ENCODE measurements at places on chromosomes 16 and 17.

DNA sequence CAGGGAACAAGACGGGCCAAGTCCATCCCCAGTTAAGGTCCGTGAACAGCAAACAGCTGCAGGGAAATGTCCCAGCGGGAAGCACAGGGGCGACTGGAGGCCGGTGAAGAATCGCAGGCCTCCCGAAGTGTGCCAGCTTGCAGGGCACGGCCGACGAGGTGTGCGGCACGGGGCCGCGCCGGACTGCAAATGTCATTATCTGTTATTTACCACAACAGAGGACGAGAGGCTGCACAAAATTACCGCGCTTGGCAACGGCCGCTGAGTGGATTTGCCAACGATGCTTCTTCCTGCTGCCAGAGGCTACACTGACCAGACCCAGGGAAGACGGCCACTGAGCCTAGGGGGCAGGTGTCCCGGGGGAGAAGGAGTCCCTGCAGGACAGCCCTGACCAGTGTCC, 53.1 kb downstream of the RPH3AL start:
- no peak for DNase-seq

- DNase-seq: no peak
These were observed 47.2 kb downstream of the TNRC6A start for GRCh38 chr16:24776501-24777220.

DNA sequence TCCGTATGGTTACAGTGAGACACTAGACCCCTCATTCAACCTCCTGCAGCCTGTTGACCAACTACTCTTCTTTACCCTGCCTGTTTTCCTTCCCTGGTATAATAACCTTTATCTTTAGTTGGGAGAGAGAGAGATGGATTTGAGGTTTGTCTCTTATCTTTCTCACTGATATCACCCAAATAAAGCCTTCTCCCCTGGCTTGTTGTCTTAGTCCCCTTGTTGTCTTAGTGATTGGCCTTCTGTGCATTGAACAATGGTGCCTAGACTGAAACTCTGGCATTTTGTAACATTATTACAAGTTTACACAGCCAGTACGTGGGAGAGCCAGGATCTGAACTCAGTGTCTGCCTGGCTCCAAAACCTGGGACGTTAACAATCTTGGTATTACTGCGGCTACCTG, 560.8 kb downstream of the HS3ST4 start:
- no peak for DNase-seq

DNA sequence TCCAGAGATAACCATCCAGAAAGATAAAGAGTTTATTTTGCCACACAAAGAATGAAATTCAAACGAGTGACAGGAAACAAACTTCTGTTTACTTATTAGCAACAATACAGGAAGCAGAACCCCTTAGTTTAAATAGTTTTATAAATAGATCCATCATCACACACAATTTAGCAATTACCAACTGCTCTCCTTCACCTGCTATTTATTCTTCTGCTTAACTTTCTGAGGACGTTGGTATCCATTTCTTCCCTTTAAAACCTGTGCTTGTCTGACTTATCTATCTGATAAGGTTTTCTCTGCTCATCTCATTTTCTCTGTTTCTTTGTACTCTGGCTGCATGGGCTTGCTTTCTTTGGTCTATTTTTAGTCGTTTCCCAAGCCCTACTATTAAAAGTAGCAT, 4.3 kb upstream of the ADAMTS18 start:
- DNase-seq: no peak

DNA sequence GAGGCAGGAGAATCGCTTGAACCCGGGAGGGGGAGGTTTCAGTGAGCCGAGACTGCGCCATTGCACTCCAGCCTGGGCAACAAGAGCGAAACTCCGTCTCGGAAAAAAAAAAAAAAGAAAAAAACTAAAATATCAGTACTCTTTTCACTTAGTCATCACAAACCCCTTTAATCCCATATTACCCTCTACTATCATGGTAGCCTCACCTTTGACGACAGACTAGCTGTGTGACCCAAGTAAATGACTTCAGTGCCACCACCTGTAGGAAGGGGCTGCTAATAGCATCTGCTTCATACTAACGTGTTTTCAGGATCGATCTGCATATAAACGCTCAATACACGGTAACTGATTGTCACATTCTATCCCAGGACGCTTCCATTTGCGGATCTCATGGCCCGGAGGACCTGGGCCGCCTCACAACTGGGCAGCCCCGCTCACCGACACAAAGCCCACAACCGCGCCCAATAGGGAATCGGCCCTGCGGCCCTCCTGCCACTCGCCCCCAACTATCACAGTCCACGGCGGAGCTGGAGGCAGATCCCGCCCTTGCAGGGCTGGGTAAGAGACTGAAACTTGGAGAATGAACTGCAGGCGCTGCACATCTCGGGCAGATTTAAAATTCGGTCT, 1.1 kb upstream of the ZNF263 start:
- DNase-seq: no peak

- no peak for DNase-seq
These were observed 91.3 kb upstream of the SEC14L1 start for GRCh38 chr17:77049440-77049839.

Data from GM10248 (cell line).